IPS DF 19.7 (cell line): ENCODE measurements at places on chromosomes 5 and 9.
A peak's percentile ranks its signal among the peaks of the same experiment; 100 is the strongest.

DNA sequence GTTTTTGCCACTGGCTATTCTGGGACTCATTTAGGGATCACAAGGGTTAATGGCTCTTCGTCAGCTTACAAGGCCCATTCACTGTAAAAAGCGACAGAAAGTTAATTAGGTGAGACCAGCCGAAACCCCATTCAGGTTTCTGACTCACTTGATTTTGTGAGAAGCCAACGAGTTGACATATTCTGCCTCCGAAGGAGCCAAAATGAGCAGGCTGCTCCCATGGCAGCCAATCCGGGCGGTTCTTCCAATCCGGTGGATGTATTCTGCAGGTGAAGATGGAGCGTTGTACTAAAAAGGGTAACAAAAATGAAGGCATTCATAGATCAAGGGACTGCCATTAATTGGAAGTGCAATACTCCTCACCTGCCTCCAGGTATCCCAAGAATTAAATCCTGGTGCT, 39.7 kb downstream of the DDX31 start:
- no peak for DNase-seq

DNA sequence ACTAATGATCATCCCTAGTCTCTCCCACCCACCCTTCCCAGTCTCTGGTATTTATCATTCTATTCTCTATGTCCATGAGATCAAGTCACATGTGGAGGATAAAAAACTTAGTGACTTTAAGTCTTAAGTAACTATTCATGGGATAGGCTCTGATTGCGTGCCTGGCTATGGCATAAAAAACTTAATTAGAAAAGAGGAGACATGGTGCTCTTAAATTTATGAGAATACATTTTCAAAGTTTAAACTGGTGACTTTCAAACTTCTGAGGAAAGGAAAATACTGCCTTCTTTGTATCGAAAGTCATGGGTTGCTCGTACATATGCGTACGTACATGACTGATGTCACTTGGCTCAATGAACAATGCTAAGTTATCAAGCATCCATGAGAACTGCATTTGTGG, 18.2 kb upstream of the TYRP1 start:
- no peak for DNase-seq

- DNase-seq, result no peak
Observed at GRCh38 chr5:1447671-1448361, 2.6 kb upstream of the SLC6A3 start.

DNA sequence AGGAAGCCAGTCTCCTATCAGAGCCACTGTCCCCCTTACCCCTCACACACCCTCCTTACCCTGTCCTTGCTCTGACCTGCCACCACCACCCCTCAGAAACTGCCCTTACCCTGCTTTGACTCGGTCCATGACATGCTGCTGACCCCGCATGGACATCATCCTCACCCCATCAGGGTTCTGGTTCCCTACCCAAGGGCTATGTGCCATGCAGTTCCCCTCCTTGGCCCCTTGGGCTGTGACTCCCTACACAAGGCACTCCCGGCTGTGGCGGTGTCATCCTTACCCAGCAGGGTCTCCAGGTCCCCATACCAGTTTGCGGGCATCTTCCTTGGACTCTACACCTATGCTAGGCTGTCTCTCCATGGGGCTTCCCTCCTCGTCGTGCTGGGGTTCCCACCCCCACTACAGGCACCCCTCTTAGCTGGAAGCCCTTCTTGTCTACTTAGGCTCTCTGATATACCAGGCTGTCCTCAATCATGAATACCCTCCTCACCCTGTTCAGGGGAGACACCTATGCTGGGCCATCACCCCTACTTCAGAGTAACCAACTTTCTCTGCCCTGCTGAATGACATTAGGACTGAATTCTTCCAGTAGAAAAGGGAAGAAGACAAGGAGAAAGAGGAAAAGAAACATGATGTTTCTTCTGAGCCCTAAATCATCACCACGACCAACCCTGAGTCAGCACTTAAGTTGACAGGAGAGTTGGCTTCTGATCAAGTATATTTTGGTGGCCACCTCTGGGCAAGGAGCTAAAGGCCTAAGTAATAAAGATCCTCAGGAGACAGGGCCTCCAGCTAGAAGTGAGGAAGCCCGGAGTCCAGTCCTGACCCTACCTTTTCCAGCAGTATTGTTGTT, 115.2 kb downstream of the GCNT1 start:
- DNase-seq, result no peak

GRCh38 chr5:133840168-133840567, 128.3 kb downstream of the C5orf15 start:
- no peak for DNase-seq

- no peak for DNase-seq
Observed at GRCh38 chr5:148820461-148821395, 5.7 kb upstream of the ADRB2 start.

- DNase-seq, result no peak
Observed at GRCh38 chr5:60811105-60811504, 33.0 kb downstream of the ELOVL7 start.

DNA sequence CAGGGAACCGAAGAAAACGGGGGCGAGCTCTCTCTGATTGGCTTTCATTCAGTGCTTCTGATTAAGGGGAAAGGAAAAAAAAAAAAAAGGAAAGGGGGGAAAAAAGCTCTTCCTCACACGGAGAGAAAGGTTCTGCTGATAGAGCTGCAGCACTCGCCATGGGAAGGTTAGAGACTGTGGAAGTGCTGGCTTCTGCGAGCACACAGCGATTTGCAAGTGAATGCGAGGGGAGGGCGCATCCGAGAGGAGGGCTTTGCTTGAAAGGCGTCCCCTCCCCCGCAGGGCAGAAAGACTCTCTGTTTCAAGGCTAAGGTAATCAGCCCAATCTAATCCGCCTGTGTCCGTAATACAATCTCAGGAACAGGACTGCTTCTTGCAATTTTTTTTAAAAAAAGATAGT, at the start of gene CDH10:
Gene CDH10 (minus strand): TSS at position 218 of the 400 bp plus-strand sequence. CDS start 51,488 bp downstream, outside the sequence.
- peak; percentile 5 for DNase-seq

- no peak for DNase-seq
Observed at GRCh38 chr9:114335745-114336144, 6.1 kb downstream of the ORM2 start.

DNA sequence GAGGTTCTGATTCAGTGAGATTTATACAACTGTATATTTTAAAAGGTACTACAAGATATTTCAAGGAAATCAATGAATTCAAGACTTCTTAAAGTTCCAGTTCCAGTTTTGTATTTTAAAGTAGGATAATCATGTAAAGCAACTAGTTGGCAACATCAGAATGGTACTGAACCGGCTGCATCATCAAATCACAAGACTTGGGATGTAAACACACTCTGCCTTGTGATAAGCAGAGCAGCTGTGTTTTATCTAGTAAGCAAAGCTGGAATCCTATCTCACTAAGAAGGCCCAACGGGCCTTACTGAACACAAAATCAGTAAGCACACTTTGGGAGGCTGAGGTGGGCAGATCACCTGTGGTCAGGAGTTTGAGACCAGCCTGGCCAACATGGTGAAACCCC, 327.2 kb upstream of the NREP start:
- no peak for DNase-seq

DNA sequence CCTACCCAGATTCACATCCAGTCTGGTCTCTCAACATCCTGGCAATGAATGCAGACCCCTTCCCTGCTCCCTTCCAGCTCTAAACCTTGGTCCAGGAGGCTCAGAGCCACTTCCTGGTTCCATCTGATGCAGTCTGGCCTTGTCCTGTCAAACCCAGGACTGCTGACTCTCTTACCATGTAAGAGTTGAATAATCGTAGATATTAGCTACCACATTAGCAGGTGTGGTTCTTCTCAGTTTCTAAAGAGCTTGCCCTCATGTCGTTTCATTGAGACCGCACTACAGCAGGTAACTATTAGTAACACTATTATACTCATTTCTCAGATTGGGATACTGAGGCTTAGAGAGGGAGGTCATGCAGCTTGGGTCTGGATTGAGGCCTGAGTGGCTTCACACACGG, 133.3 kb downstream of the BOD1 start:
- no peak for DNase-seq

DNA sequence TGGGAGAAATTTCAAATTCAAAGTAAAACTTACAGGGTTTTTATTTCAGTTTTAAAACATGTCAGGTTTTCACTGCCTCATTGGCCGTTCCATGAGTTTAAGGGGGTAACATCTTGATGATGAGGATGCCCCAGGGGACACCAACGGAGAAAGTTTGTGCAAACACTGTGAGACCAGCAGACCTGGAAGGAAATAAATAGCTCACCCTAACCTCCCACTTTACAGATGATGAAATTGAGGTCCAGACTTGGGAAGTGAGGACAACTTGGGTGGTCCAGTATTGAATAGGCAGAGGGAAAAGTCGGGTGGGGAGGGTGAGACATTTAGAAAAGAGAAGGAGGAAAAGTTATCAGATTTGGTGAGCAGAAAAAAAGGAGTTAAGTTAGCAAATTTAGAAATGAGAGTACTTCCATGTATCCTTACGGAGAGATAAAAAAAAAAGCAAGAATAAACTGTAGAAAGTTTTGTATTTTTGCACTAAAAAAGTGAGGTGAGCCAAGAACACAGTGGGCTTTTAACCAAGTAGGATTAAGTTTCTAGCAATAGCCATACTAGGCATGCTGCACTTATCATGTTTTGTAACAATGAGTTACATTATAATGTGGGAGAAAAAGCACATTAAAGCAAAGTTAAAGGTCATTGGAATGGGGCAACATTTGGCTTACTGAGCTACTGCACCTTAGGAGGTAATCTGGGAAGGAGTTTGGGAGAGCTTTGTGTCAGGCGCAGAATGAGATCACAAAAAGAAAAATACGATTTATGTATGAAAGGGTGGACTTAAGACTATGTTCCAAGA, 125.1 kb downstream of the GAS1 start:
- no peak for DNase-seq

DNA sequence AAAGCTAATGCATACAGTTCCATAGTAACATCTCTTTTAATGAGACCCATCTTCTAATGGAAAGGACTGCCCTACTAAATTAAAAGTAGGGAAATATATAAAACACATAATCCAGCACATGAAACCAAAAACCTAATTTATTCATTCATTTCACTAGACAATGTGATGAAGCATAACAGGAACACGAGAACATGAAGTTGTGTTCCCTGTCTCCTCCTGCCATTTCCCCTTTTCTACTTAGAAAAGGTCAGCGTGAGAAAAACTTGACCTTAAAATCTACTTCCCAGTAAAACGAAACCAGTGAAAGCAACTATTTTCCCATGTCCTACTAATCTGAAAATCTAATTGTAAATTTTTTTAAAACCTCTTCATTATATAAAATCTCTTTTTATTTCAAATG, 847.5 kb downstream of the TLE1 start:
- no peak for DNase-seq

DNA sequence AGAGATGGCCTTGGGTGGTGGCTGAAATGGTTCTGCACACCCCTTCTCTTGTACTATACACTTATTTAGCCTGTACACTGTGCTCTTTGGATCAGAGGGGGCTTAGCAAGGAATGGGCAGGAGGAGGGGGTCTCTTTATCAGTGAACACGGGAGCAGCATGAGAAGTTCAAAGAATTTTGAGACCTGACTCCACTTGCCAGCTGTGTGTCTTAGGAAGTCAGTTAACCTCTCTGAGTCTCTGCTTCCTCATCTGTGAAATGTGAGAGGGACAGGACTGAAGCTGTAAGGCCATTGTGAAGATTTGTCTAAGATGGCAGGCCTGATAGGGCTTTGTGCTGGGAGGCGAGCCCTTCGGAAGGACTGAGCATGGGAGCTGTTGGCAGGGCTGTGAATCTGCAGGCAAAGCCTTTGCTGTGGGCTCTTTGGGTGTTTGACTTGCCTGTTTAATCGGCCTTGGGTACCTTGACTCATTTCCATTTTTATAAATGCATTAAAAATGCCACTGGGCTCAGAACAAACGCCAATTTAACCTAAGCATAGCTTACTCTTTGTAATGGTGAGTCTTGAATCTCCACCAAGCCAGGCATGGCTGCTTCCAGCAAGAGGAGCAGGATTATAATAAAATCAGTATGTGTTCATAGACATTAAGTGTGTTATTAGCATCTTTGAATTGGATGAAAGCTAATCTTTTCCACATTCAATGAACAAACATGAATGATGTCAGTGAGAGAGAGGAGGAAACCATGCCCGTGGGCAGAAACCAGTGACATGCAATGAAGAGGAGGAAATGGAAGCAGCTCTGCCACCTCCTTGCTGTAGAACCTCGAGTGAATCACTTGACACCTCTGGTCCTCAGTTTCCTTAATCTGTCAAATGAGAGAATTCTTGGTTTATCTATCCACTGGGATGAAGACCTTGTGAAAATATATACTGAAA, 89.4 kb downstream of the MACROH2A1 start:
- DNase-seq, result no peak

DNA sequence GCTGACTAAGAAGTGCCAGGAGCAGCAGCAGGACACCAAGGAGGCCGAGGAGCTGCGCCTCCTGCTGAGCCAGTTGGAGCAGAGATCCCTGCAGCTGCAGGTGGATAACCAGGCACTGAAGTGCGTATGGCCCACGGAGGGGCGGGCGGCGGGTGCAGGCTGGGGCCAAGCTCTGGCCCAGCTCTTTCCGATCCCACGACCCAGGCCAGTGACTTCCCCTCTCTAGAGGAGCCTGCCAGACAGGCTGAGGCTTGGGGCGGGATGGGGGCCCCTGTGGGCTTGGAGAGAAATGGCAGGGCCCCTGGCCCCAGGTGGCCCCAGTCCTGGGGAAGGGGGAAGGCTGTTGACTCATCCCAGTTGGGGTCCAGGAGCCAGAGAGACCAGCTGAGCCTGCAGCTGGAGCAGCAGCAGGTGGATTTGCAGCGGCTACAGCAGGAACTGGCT, 3.6 kb downstream of the PTRH1 start:
- no peak for DNase-seq

- DNase-seq, result no peak
Observed at GRCh38 chr5:52801329-52801728, 13.6 kb downstream of the ITGA1 start.

DNA sequence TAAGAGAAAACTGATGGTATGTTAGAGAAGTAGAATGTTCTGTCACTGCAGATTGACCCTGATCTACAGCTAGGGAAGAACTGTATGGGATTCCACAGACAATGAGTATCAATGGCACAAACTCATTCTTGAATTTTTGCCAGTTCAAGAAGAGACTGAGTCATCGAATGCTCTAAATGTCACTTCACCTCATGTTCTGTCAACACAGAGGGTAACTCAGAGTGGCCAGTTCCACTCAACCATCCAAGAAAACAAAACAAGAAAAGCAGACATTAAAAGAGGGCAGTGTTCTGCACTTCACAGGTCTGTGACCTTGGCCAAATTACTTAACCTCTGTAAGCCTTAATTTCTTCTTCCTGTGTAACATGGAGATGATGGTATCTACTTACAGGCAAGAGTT, 132.2 kb upstream of the HMHB1 start:
- DNase-seq, result no peak

DNA sequence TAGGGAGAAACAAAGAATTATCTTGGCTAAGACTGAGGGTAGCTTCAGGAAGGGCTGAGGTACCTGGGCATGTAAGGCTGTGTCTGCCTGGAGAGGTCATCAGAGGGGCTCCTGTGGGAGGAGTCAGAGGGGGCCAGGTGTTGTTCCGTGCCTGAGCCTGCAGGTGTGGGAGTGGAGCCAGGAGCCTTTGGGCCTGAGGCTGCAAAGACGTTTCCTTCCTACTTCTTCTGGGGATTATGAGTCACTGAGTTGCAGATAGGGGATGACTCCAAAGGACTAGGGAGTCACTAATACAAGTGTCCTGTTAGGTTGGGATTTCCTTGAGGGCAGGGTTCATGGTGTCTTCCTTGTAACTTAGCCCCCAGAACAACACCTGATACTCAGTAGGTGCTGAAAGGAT, 391.1 kb downstream of the ARHGEF28 start:
- no peak for DNase-seq
